ENCODE measurements at places on chromosomes 4 and X. TPM values are rescaled to one million over a fixed set of nuclear protein-coding genes. Genes with fewer than 3 reads are reported as not detected.

USP38 gene
- 19.4 TPM for total RNA-seq

CCDC120 gene
- 5.7 TPM for total RNA-seq

VCX3B gene
- not detected for total RNA-seq

ARR3 gene
- not detected for total RNA-seq

TMPRSS11B gene
- total RNA-seq = not detected

PPP4R3C gene
- total RNA-seq = not detected

SRPX gene
- total RNA-seq = not detected

HTR2C gene
- not detected for total RNA-seq

MAEA gene
- 50.1 TPM for total RNA-seq

UGT2A1 gene
- not detected for total RNA-seq

TCEAL9 gene
- 0.80 TPM for total RNA-seq

ATP2B3 gene
- not detected for total RNA-seq

FANCB gene
- total RNA-seq = 21.8 TPM

SERTM2 gene
- total RNA-seq = not detected

SERPINA7 gene
- total RNA-seq = not detected

IDH3G gene
- 81.7 TPM for total RNA-seq

PABPC5 gene
- not detected for total RNA-seq

USP26 gene
- not detected for total RNA-seq

CSAG3 gene
- total RNA-seq = not detected

CTAG1A gene
- not detected for total RNA-seq

AR gene
- not detected for total RNA-seq

PLP1 gene
- not detected for total RNA-seq

Data from activated naive CD4-positive, alpha-beta T cell treated with anti-CD3 and anti-CD28 coated beads, Interleukin-2, amount 50 U/mL, for 72 hours (primary cell).